ENCODE measurements at places on chromosomes 7 and 10. TPM values are rescaled to one million over a fixed set of nuclear protein-coding genes. Genes with fewer than 3 reads are reported as not detected.

WNT8B gene
- total RNA-seq: not detected

ZP3 gene
- total RNA-seq: 19.0 TPM

DDC gene
- total RNA-seq: not detected

PLEKHS1 gene
- not detected for total RNA-seq

STOX1 gene
- not detected for total RNA-seq

- peak; percentile 9 for DNase-seq
Measured at GRCh38 chr10:52359441-52359840, 45.4 kb downstream of the DKK1 start.

GRCh38 chr10:1150638-1150955 is 94.4 kb downstream of the WDR37 start:
- DNase-seq: no peak

GRCh38 chr10:11261687-11262493 is 244.2 kb downstream of the CELF2 start:
- no peak for DNase-seq

GRCh38 chr10:103667356-103667755 is 173.9 kb downstream of the NEURL1 start:
- no peak for DNase-seq

GRCh38 chr10:94992811-94993210 is 54.4 kb downstream of the CYP2C9 start:
- no peak for DNase-seq

- DNase-seq: no peak
Measured at GRCh38 chr7:127438836-127439235, 46.3 kb upstream of the ZNF800 start.

- no peak for DNase-seq
Measured at GRCh38 chr10:14543046-14543903, 212.6 kb upstream of the FRMD4A start.

DNA sequence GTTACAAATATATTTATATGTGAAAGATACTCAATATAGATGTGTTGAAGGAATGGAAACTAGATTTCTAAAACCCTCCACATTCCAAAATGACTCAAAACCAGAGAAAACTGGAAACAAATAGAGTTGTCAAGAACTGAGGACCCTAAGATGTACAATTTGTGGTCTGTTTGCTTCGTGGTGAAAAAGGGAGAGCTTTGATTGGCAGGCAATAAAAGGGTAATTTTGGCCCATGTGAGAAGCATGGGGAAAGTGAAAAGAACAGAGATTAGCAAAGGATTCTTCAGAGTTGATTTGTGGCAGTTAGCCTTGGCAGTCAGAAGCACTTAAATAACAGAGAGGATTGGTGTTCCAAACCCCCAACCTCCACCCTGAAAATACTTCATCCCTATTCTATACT is 37.1 kb upstream of the DKK1 start:
- DNase-seq: no peak

DNA sequence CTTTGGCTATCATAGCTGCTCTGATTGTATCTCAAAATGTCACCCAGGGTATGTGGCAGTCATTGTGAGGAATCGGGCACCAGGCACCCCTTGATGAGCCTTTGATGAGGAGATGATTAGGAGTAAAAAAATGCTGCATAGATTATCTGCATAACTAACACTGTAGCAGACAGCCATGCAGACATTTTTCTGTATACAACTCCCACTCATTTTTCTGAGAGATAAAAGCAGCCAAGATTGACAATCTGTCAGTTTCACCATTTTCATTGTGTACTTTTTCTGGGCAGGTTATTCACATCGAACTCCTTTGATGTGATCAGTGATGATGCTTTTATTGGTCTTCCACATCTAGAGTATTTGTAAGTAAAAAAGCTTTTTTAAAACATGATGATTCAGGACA is 19.4 kb downstream of the LGI1 start:
- no peak for DNase-seq

- DNase-seq: no peak
Measured at GRCh38 chr7:130366564-130366963, 13.7 kb upstream of the CPA1 start.

DNA sequence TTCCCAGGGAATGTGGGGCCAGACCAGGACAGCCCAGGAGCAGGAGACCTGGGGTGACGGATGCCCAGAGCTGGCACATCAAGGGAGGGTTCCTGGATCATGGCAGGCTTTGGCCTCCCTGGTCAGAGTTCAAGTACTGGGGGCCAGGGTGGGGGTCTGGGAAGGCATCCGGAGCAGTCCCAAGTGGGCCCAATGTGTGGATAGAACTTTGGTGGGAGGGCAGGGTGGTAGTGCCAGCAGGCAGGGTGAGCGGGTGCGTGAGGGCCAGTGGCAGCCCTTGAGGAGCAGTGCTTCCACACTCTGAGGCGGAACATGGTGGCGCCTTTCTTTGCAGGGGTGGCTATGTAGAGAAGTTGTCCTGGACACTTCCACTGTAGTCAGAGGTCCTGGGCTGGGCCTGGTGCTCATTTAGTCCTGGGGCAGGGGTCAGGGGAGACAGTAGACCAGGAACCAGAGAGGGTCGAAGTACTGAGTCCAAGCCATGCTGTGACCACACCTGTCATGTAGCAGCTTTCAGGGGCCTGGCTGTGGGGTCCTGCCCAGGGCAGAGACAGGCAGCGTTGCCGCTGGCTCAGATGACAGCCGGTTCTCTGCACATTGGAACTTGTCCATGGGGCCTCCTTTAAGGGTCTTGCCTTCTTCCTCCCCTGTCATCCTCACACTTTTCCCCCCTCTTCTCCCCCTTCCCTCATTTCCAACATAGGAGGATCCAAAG is 22.2 kb upstream of the CSGALNACT2 start:
- no peak for DNase-seq

GRCh38 chr7:139829025-139829774 is at the start of gene TBXAS1:
Gene TBXAS1 (plus strand): TSS chr7:139829264. CDS start chr7:139829391, 127 bp downstream.
- no peak for DNase-seq

- DNase-seq: no peak
Measured at GRCh38 chr7:95105627-95106026, 198.2 kb downstream of the PPP1R9A start.

DNA sequence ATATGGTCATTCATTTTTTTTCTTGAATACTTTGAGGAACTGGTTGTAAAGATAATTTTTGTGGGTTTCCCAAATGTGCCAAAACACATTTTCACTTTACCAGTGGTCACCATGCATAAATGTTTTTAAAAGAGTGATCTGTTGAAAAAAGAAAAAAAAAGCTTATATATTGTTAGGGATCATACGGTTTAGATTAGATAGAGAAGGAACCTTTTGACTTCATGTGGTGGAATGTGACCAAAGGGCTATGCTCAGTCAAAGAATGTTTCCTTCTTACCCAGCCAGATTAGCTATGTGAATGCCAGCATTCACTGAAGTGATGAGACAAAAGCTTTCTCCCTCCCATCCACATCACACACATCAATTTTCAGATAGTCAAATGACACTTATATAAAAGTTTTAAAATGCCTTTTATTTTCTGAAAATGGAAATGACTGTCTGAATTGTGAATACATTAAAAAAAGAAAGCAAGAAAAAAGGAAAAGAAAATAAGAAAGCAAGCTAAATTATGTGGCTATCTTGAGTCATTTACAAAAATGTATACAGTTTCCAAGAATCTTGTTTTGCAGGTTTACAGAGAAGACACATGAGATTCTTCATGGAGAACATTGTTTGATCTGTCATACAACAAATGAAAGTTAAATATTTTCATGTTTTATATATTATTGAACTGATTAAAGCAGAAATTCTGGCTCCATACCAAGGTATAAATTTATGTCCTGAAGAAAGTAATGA is 8.6 kb upstream of the CPED1 start:
- DNase-seq: no peak

Measured in HFFc6 (cell line).